ENCODE measurements at places on chromosomes 3 and 15.

- DNase-seq: no peak
These were observed 288.7 kb downstream of the GBE1 start for GRCh38 chr3:81472600-81473362.

GRCh38 chr3:48301800-48302166 lies 31.7 kb downstream of the SPINK8 start:
- no peak for DNase-seq

DNA sequence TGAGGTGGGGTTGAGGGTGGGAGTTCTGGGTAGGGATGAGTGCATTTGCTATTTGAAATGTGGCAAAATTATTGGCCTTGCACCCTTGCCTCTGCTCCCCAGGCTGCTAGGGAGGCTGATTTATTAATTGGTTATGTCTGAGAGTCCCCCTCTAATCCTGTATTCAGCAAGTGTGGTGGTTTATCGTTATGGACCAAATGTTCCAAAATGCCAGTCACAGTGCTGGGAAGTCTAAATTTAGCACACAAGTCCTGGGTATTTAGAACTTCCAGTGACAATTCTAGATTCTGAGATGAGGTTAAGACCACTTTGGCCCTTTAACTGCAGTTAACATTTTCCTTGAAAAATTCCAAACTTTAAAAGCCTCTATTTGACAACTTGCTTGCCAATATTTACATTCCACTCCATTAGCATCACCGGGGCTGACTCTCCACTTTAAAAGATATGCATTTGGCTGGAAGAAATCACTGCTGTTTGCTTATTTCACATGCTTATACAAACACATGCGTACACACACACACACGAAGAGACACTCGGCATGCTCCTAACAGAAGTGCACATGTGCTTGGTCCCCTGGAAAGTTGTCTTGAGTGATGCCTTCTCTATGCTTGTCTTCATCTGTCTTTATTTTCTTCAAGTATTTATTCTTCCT lies 247.7 kb downstream of the IL20RB start:
- no peak for DNase-seq

DNA sequence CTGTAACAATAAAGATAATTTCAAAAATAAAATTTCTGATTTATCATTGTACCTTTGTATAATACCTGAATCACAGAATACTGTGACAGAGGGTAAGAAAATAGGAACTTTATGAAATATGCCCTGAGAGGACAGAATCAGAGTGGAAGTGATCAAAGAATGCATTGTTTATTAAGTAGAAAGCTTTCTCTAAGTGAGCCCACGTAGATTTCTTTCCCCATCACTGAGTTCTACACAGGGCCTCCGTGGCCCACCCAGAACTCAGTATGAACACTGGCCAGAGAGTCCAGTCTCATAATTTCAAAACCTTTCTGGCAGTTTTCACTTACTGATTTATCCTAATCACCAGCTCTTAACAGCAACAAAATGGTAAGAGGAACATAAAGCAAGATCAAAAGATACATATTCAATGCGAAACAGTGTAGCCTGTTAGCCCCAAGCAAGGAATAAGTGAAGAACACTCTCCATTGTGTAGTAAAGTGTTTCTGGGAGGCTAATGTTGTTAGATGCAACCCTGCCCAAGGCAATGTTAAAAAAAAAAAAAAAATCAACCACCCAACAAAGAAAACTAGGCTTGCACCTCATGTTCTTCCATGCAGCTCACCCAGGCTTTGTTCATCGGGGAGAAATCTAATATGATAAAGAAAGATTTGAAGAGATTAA lies 341.3 kb downstream of the LSAMP start:
- no peak for DNase-seq

DNA sequence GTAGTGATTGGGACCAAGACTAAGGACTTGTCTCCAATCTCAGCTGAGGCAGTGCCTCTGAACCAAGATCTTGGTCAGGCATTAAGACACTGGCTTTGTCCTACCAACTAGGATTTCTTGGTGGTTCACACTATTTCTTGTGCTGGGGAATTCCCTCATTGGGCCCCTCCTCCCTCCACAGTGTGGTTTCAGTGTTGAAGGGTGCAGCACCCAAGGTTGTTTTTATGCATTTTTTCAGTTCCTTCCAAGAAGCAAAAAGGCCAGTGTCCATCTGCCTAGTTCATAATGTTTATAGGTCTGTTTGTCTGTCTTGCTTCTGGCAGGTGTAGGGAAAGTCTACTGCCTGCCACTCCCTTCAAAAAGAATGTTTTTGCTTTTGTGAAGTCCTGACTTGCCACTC lies 10.6 kb upstream of the ITPKA start:
- DNase-seq: no peak

DNA sequence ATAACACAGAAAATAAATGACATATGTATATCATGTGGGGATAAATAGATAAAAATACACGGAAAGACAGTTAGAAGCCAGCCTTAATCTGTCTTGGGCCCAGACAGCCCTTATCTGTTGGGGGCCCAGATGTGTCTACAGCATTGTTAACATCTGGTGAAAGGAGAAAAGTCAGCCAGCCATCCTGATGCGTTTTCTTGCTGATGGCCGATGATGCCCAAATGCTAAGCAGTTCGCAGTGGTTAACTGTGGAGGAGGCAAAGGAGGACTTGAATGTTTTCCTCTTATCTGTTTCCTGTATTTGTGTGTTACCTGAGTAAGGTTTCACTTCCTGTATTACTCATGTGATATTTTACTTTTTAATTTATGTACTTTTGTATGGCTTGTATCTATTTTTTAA lies 46.2 kb downstream of the NOX5 start:
- DNase-seq: no peak

Data from stimulated activated CD8-positive, alpha-beta memory T cell treated with anti-CD3 and anti-CD28 coated beads, Interleukin-4, amount 100 ng/mL, for 1 hour (primary cell).